ENCODE measurements at places on chromosomes 2 and 18.

- DNase-seq, result no peak
Observed at GRCh38 chr2:216391401-216391800, 19.1 kb upstream of the MARCHF4 start.

- peak; percentile 83 for DNase-seq
Observed at GRCh38 chr2:143110758-143111428, 18.3 kb upstream of the ARHGAP15 start.

- peak; percentile 32 for DNase-seq
Observed at GRCh38 chr2:39913648-39914461, 134.8 kb upstream of the THUMPD2 start.

DNA sequence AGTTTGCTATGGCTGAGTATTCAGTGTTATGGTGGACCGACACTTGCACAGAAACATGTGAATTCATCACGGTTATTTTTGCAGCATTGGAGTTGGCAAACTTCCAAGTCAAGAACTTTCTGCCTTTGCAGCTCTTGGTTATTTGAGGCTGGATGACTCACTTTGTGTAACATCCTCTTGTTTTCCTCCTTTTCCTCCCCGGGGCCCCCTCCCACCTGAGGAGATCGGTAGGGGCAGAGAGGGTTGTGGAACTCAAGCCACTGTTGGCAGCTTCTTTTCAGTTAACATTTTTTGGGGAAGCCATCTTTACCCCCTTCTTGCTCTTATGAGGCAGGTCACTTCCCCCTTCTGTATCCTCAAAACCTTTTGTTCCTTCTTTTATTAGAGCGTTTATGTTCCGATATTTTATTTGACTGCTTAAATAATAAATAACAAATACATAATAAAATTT, 48.6 kb downstream of the DDX1 start:
- no peak for DNase-seq

- no peak for DNase-seq
Observed at GRCh38 chr2:14125624-14126293, 506.8 kb upstream of the LRATD1 start.

GRCh38 chr18:58041633-58042032, 2.4 kb upstream of the NEDD4L start:
- no peak for DNase-seq

DNA sequence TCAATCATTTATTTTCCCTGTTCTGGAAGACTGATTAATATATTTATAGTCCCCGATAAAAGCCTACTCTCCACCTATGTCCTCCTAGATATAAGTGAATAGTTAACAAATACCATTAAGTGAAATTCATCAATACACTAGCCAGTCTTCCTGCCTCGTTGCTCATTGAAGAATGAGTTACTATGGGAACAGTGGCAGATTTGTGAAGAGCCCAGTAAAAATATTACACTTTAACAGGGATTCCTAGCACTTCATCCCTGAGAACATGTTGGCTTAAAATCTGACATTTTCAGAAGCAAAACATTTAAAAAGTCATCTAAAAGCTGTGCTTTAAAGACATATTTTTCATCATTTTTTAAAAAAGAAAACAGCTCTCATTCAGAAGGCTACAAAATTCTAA, 848.7 kb upstream of the NXPH2 start:
- no peak for DNase-seq

GRCh38 chr2:74876081-74876886, 42.4 kb downstream of the HK2 start:
- DNase-seq, result peak; percentile 62

GRCh38 chr2:104584393-104584792, 269.5 kb upstream of the POU3F3 start:
- DNase-seq, result no peak

DNA sequence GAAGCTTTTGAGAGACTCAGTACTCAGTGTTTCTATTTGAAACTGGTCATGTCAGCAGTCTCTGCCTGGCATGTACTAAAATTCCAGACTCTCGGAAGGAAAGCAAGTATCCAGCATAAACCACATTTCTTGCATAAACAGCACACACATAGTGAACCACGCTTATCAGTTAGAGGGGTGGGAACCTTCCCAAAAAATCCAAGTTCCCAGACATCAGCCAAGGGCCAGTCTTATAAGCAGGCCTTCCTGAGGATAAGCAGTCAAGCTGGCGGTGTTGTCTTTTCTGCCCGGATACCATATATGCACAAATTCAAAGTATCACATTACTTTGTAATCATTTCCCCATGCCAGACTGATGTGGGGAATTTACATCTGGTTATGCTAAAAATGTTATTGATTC, 73.6 kb downstream of the ST6GAL2 start:
- no peak for DNase-seq

GRCh38 chr2:75574106-75574505, 13.4 kb upstream of the EVA1A start:
- DNase-seq, result no peak

GRCh38 chr2:43443282-43443681, 152.6 kb downstream of the THADA start:
- DNase-seq, result no peak

Measured in activated CD8-positive, alpha-beta T cell treated with anti-CD3 and anti-CD28 coated beads, Interleukin-2, amount 10 ng/mL, durations not matched to agents 7 days and 5 days (primary cell).